ENCODE measurements at places on chromosomes 7 and 10.

DNA sequence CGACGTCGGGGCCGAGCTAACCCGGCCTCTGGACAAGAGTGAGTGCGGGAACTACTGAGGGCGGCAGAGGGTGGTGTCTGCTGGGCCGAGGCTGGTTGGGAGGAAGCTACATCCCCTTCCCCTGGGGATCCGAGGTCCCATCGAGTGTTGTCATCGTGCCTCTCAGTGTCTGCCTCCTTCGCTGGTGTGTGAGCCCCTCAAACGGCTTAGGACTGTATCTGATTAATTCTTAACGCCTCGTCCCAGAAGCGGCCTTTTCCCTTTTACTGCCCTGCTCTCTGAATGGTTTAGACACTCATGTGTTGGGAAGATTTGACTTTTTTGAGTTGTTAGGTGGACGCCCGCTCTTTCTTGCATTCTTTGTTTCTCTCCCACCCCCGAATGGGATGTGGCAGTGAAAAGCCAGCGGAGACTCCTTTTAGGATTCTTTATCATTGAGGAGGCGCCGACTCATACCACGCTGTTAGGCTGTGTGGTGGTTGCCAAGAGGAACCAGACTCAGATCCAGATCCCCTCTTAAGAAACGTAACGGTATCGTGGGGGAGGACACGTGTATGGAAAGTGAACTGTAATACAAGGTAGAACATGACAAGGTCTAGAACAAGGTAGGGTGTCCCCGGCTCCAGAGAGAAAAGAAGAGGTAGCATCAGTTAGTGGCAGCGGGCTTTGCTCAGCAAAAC is 631 bp downstream of the SUPV3L1 start:
- DNase-seq = peak; percentile 14

DNA sequence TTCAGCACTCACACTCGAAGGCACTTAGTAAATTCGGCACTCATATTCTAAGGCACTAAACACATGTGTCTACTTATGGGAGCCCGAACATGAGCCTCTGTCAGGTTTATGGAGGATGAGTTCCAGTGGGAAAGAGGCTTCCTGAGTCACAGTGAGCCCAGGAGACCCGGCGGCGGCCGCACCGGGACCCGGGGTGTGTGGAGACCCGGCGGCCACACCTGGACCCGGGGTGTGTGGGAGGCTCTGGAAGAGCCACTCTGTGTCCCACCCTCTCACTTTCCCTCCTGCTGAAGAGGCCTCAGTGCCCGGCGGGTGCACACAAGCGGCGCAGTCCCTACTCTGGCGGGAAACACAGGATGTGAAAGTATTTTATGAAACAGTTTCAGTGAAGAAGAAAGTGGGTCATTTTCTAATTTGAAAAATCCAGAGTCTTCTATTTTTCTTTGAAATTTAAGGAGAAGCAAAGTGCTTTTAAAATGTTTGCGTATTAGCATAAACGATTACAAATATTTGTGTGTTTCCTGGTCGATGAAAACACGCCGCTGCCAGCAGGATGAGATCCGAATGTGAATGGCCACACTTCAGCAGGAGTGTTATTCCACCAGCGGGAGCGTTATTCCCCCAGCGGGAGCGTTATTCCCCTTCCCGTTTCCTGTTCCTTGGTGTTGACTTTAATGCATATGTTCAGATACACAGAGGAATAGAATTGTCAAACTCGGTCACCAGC is 625.1 kb downstream of the DNAJB6 start:
- no peak for DNase-seq

GRCh38 chr7:24334627-24335026 is 50.6 kb downstream of the NPY start:
- DNase-seq = no peak

DNA sequence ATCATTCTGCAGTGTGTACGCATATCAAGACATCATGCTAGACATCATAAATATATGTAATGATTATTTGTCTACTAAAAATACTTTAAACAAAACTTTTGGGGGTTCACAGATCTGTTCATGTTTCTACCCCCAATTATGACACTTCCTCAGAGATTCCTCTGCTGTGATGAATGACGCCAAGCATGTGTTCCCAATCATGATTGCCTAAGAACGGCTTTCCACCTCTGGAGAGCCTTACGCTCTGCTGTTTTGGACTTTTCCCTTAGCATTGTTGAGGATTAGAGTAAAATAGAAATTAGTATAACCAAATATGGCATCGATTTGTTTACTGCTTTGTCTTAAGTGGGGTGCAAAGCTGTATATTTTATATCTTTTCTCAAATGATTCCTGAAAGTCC is 236.3 kb upstream of the IGFBP3 start:
- no peak for DNase-seq

DNA sequence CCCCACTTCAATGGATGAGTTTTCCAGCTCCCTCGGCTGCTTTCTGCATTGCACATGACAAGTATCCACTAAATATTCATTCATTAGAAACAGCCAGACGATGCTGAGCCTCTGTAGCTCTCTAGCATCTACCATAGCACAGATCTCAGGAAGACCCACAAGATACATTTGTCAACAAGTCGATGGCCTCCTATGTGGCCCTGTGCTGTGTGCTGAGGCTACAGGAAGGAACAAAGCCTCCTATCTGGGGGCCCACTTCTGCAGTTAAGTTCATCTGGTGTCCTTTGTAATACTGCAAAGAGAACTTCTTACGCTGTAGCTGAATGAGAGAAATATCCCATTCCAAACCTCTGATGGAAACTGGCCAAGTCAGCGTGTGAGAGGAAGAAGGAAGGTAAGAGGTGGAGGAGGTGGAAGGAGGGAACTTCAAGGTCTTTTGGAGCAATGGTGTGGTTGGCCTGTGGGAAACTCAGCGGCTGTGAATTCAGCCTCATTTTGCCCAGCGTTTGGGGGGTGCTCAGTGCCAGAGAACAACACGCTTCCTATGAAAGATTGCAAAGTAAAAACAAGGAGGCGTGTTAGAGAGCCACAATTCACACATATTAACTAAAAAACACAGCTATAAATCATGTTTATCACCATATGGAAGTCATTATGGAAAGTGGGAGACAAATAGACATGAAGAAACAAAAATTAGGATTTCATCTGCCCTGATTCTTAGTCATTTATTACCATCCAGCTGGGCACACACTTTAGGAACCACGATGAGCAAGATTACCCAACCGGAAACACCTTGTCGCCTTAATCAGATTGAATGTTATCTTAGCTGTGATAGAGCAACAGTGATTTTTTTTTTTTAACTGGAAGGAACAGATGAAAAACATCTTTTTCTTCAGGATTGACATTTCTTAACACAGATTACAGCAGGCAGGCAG is 62.2 kb upstream of the USP6NL start:
- no peak for DNase-seq

DNA sequence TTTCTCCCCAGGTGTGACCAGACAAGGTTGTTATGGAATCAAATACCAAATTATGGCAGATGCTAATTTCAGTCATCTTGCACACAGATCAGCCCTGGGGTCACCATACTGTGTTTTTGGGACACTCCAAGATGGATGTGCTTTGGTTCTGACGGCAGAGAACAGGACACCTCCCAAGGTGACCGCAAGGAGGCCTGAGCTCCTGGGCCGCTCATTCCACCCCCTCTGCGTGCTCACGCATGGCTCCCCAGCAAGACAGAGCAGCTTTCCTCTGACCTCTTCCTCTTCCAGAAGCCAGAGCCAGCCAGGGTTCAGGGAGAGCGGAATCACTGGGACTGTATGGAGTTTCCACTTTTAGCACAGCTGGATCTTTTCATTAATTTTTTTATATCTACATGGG is 402.8 kb downstream of the DNAJB6 start:
- DNase-seq = no peak

DNA sequence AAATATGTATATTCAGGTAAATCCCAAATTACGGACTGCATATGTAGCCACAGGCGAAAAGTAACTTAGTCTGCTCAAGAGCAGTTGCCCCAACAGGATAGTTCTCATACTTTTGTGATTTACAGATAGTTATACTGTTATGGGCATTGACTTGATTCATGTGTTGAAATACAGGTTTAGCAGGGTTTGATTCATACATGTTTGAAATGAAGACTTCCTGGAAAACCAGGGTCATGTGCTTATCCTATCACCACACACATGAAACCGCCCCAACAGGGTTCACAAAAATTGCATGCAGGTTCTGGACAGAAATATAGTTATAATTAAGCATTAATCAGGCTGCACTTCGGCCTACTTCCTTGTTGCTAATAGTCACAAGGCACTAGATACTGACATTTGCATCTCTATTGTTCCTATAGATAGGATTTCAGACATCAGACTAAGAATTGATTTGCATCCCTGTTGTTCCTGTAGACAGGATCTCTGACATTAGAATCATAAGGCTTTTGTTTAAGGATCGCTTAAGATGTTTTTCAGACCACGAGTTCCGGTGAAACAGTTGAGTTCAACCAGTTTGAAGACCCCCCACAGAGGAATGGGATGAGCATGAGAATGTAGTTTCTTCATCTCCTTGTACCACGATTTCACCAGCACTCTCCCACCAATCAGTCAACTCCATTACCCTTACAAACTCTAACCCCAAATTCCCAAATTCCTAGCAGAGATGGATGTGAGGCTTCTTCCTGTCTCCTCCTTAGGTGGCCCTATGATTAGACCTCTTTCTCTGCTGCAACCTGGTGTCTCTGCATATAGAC is 2.0 kb upstream of the ZNF398 start:
- no peak for DNase-seq
